ENCODE measurements at places on chromosomes 5 and 9.

- no peak for DNase-seq
Measured at GRCh38 chr5:167309941-167310517, 981.4 kb upstream of the WWC1 start.

GRCh38 chr9:13487071-13487470, 207.6 kb upstream of the MPDZ start:
- DNase-seq, result no peak

- no peak for DNase-seq
Measured at GRCh38 chr5:89498699-89499098, 615.7 kb upstream of the MEF2C start.

DNA sequence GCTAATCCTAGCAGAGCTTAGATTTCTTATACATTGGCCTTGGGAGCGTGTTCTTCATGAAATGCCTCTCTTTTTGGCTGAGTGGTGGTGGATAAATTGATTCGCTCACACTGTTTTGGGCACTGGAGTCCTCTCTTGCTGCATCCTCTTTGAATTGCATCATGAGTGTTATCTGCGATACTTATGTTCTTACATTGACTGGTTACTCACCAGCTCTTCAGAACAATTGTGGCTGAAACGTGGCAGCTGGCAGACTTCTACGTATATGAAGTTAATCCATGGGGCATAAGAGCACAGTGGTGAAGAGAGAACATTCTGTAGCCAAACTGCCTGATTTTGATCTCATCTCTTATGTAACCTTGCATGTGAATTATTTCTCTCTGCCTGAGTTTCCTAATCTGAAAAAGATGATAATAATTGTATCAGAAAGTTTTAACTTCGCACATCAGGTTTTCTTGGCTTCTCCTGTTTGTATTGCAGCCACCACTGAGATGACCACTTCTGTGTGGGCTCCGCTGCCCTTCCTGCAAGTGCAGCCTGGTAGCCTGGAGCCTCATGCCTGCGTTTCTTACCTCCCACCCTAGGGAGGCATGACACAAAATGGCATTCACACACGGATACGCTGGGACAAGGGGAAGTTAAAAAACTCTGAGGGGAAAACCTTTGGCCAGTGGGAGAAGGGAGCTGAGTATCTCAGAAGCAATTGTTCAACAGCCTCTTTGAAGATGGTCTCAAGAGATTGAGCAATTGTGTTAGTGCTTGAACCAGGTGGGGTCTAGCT, 295.2 kb downstream of the ARHGAP26 start:
- peak; percentile 48 for DNase-seq

DNA sequence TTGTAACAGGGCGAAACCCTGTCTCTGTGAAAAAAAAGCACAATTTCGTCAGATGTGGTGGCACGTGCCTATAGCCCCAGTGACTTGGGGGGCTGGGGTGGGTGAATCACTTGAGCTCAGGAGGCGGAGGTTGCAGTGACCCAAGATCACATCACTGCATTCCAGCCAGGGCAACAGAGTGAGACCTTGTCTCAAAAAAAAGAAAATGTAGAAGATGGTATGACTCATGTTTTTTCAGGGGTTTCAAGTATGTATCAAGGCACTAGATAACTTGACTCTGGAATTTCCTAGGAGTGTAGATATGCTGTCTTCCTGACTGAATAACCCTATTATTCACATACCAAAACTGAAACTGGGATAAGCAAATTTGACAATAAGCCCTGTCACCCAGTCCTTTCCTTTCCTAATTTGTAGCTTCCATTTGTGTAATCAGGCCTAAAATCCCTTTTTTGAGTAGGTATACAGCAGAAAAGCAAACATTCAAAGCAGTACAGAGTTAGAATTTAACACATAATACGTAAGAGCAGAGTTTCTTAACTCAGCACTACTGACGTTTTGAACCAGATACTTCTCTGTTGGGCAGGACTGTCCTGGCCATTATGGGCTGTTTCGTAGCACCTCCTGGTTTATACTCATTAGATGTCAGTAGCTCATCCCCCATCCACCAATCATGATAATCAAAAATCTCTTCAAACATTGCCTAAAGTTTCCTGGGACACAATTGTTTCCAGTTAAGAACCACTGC, 17.3 kb upstream of the ANKRD18B start:
- no peak for DNase-seq

All from stimulated activated CD8-positive, alpha-beta memory T cell treated with anti-CD3 and anti-CD28 coated beads, Interleukin-7, amount 100 ng/mL, for 48 hours (primary cell).